ENCODE measurements at places on chromosomes 3 and 15.
A peak's percentile ranks its signal among the peaks of the same experiment; 100 is the strongest.

DNA sequence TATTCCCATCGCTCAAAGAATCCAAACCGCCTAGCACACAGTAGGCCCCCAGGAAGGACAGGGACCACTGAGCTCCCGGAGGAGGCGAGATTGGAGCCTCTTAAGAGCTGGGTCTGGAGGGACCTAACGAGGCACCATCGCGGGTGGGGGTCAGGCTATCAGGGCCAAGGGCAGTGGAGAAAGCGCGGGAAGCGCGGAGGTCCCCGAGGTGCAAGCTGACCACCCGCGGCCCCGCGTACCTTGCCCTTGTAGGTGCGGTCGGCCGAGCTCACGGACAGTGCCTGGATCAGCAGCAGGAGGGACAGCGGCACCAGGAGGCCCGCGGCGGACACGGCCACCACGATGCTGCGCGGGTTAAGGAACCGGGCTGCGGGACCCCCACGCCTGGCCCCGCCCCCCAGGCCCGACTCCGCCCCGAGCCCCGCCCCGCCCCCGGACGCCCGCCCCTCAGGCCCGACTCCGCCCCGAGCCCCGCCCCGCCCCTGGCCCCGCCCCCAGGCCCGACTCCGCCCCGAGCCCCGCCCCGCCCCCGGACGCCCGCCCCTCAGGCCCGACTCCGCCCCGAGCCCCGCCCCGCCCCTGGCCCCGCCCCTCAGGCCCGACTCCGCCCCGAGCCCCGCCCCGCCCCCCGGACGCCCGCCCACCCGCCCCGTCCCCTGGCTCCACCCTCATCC is 3.9 kb downstream of the ZDHHC19 start:
- DNase-seq = peak; percentile 40

GRCh38 chr3:153173758-153174516 is 11.9 kb downstream of the RAP2B start:
- DNase-seq = peak; percentile 9

DNA sequence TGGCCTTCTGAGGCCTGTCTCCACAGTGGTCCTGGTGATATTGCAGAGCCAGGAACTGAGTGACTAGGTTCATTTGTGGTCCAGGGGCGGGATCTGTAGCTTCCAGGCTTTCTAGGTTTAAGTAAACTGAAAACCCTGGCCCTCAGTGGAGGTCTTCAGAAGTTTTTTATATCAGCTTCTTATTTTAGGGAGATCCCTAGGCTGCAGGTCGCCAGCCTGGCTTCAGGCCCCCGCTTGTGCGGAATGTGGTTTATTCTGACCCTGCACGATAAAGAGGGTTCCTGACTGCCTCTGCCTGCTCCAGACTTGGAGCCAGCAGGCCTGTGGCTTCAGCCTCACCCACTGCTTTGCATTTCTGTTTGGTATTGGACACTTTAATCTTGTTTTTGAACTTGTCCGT is 133.9 kb upstream of the PLXNA1 start:
- DNase-seq = no peak

- no peak for DNase-seq
Observed at GRCh38 chr3:107848351-107848915, 242.4 kb downstream of the CD47 start.

DNA sequence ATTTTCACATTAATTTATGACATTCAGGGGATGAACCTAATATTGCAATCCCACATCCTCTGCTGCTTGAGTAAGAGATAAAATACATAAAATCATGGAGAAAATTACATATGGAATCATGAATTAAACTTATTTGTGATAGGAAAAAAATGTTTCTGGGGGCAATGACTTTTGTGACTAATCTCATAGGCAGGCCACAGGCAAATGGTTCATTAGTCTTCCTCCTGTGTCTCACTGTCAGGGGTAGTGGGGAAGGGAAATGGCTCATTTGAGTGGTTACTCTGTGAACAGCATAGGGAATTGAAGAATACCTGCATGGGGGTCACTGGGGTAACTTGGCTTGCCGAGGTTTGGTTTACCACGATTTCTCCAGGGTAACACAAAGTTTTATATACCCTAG is 72.0 kb downstream of the TFG start:
- no peak for DNase-seq
